Stimulated activated CD8-positive, alpha-beta memory T cell treated with anti-CD3 and anti-CD28 coated beads, Interleukin-7, amount 100 ng/mL, for 1 hour (primary cell): ENCODE measurements at places on chromosomes 3 and 15.

DNA sequence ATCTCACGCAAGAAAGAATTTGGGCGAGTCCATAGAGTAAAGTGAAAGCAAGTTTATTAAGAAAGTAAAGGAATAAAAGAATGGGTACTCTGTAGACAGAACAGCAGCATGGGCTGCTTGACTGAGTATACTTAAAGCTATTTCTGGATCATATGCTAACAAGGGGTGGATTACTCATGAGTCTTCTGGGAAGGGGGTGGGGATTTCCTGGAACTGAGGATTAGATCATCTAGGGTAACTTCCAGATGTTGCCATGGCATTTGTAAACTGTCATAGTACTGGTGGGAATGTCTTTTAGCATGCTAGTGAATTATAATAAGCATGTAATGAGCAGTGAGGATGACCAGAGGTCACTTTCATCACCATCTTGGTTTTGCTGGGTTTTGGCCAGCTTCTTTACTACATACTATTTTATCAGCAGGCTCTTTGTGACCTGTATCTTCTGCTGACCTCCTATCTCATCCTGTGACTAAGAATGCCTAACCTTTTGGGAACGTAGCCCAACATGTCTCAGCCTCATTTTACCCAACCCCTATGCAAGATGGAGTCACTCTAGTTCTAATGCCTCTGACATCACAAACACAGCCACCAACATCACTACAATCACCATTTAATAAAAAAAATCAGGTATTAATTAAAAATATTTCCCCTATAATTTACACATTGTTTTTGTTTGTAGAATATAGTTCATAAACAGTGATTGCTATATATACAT lies 890.7 kb upstream of the EPHA6 start:
- no peak for DNase-seq

DNA sequence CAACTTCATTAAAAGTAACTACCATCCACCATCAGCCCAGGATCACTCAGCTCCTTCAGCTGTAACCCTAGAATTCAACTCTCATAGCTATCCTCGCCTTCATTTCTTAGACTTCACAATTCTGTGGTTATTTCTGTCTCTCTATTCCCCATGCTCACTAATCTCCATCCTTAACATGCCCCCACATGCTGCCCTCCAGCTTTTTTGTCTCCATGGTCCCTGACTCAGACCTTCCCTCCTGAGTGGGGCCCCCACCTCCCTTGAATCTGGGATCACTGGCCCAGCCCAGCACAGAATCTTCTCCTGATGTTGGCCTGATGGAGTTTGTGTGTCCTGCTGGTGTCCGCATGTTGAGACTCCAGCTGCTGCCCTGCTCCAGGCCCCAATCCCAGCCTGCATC lies 41.7 kb downstream of the CHST14 start:
- no peak for DNase-seq

GRCh38 chr3:81744366-81744765 lies 17.1 kb downstream of the GBE1 start:
- no peak for DNase-seq

GRCh38 chr15:78087951-78088772 lies 4.2 kb upstream of the SH2D7 start:
- no peak for DNase-seq

DNA sequence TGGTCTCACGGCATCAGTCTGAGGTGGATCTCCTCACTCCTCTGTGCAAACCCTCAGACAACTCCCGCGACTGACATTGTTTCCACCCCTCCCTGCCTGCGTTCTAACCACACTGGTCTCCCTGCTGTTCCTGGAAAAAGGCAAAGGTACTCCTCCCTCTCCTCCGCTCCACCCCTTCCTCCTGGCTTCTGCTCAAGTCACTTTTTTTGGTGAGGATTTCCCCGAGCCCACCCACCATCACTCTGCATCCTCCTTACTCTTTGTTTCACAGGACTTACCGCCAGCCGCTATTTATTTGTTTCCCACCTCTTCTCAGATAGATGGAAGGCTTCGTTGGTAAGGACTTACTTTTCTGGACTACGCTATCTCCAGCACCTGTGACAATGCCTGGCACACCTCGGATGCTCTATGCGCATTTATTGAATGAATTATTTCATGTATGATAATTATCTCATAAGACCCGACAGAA lies 25.6 kb downstream of the PRR23E start:
- DNase-seq, result no peak

- DNase-seq, result no peak
Measured at GRCh38 chr3:18557216-18557615, 132.1 kb upstream of the SATB1 start.

GRCh38 chr15:42711746-42712145 lies 25.2 kb downstream of the CDAN1 start:
- no peak for DNase-seq

- no peak for DNase-seq
Measured at GRCh38 chr3:137765310-137766033, 1.4 kb downstream of the SOX14 start.

GRCh38 chr3:150469031-150469930 lies 61.2 kb downstream of the TSC22D2 start:
- DNase-seq, result no peak

- DNase-seq, result no peak
Measured at GRCh38 chr3:194111336-194111735, 24.6 kb upstream of the HES1 start.

DNA sequence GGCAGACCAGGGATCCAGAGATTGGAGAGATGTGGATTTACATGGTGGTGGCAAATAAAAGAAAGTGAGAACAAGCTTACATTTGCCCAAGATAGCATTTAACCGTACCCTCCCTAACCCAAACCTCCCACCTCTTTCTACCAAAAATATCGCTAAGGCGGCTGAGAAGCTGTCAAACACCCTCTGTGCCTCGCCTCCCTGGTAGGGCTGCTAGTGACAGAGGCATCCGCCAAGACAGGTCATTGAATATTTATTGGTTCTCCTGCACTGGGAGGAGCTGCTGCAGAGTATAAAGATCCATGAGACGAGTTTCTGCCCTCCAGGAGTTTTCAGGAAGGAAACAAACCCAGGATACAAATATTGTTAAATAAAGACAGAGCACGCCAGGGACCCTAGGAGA lies 107.3 kb upstream of the TMC3 start:
- no peak for DNase-seq

GRCh38 chr3:19543212-19543841 lies 390.7 kb downstream of the EFHB start:
- DNase-seq, result no peak

- no peak for DNase-seq
Measured at GRCh38 chr3:178485756-178486155, 50.5 kb upstream of the KCNMB2 start.

GRCh38 chr3:119365418-119365817 lies 71.2 kb downstream of the ARHGAP31 start:
- no peak for DNase-seq

GRCh38 chr3:10678796-10679376 lies 137.1 kb upstream of the SLC6A11 start:
- DNase-seq, result no peak

- DNase-seq, result no peak
Measured at GRCh38 chr3:54999811-55000210, 72.0 kb upstream of the LRTM1 start.

DNA sequence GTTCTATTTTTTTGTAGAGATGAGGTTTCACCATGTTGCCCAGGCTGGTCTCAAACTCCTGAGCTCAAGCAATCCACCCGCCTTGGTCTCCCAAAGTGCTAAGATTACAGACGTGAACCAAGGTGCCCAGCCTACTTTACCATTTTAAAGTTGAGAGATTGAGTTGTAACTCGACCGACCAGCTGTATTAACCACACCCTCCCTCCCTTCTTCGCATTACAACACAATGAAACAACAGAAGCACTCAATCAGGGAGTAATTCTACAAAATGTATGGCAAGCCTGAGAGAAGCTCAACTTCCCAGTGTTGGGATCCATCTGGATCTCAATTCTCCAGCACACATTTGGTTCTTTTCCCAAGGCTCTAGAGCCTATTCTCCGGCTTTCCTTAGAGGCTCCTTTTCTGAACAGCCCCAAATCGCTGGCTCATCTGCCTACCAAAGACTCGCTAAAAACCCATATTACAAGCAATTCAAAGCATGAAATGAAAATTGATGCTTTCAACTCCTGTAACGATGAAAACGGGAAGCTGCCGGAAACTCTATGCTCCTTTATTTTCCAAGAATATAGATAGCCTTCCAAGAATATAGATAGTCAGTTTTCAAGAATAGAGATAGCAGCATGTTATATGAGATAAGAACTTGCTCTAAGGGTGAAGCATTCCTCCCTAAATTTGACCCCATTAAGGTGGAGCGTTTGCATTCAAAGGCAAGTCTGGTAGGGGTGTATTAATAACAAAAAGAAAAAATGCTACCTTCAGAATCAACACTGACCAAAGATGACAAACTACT lies 450.9 kb downstream of the MAGI1 start:
- no peak for DNase-seq

DNA sequence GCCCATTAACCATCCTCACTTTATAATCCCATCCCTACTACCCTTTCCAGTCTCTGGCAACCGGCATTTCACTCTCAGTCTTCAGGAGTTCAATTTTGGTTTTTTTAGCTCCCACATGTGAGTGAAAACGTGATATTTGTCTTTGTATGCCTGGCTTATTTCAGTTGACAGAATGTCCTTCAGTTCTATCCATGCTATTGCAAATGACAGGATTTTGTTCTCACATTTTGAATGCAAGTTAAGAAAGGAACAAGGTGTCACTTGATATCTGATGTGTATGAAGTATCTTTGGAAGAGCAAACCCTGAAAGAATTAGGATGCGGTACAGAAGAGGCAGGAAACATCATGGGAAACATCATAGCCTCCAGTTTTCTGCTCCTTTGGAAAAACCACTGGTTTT lies 298.1 kb downstream of the THSD4 start:
- DNase-seq, result no peak

GRCh38 chr15:68492855-68493254 lies 60.9 kb upstream of the ITGA11 start:
- DNase-seq, result no peak

DNA sequence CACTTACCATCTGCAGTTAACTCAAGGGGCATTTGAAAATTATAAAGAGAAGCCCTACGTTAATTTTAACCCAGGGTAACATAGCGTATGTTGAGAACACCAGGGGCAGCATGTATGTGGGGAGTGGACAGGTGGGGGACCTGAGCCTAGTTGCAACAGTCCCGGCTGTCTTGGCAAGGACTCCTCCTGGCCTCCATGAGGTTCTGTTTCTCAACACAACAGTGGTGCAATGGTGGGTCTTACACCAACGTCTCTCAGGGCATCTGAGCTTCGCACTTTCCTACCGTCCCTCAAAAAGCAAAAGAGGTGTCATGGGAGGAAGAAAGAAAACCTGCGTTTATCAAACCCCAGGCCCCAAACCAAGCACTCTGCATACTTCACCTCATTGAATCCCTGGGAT lies 50.6 kb downstream of the MGLL start:
- no peak for DNase-seq

GRCh38 chr3:190435618-190436017 lies 14.1 kb downstream of the TMEM207 start:
- no peak for DNase-seq

DNA sequence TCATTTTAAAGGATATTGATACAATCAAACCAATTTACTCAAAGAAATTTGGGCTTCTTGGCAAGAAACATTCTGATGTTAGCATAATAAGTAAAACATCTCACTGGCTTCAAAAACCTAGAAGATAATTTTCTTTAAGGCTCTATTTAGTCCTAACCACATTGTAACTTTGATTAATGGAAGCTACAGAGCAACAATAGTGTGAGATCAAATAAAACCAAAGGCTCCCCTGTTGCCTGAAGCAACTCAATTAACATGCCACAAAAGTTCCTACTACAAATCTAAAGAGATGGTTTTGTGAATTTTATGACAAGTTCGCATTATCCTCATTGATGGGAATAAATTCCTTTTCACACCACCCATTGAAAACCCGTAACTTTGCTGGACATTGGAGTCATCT lies 5.9 kb downstream of the DPH6 start:
- DNase-seq, result no peak

- DNase-seq, result no peak
Measured at GRCh38 chr15:62558640-62559380, 393.7 kb upstream of the C2CD4B start.

DNA sequence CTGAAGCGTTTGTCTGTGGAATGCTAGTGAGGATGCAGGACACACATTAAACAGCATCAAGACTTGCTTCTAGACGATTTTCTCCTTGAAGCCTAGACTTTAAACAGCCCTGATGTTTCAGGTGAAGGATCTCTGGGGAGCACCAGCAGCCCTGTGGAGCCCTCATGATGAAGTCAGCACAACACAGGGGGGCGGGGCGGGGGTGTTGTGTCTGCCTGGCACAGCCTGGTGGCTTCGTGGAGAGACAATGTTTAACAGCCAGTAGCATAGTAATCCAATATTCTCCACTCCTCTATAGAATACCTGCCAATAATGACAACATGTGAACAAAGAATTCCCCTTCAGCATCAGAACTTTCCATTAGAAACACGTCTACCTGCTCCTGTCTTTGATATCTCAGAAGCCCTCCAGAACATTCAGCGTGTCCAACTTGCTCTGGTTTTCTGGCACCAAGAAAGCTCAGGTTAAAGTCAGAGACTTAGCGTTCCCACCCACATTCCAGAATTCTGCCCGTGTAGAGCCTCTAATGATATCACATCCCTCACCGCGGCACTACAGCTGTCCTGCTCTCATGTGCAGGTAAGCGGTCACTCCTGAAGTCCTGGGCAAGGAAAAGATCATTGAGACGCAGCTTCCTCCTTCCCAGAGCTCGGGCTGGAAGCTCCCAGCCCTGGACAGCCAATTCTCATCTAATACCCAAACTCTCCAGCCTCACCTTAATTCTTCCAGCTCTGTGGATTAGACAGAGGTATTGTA lies 98.0 kb downstream of the ATP10A start:
- no peak for DNase-seq

- DNase-seq, result no peak
Measured at GRCh38 chr3:44721231-44722102, 8.0 kb upstream of the ZNF501 start.

GRCh38 chr3:181919375-181919774 lies 207.7 kb downstream of the SOX2 start:
- DNase-seq, result no peak

GRCh38 chr15:33125894-33126537 lies 68.5 kb downstream of the FMN1 start:
- DNase-seq, result no peak

GRCh38 chr15:53212785-53213184 lies 422.6 kb upstream of the ONECUT1 start:
- no peak for DNase-seq

DNA sequence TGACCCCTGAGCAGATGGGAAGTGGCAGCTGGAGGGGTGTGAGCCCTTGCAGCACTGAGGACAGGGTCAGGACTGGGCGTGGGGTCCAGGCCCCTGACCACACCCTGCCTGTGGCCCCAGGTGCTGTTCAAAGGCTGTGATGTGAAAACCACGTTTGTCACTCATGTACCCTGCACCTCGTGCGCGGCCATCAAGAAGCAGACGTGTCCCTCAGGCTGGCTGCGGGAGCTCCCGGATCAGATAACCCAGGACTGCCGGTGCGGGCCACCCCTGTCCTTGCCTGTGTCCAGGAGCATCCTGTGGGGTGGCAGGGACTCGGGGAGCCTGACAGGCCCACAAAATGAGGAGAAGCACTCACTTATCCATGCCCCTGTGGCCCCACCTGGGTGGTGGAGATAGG lies 5.9 kb downstream of the STAB1 start:
- DNase-seq, result no peak

GRCh38 chr3:32595323-32595722 lies 24.7 kb upstream of the DYNC1LI1 start:
- no peak for DNase-seq

- no peak for DNase-seq
Measured at GRCh38 chr3:46127503-46127902, 80.6 kb downstream of the CCR1 start.

- DNase-seq, result no peak
Measured at GRCh38 chr15:64766058-64766457, 9.3 kb downstream of the RBPMS2 start.
